ENCODE measurements at places on chromosomes 12 and 14.
A peak's percentile ranks its signal among the peaks of the same experiment; 100 is the strongest.

GRCh38 chr14:26598672-26599131, 869 bp upstream of the NOVA1 start:
- DNase-seq, result no peak

- DNase-seq, result no peak
These were observed 7.0 kb downstream of the RTL1 start for GRCh38 chr14:100896369-100897060.

- peak; percentile 1 for DNase-seq
These were observed 84.8 kb downstream of the NRXN3 start for GRCh38 chr14:78254911-78255461.

- no peak for DNase-seq
These were observed 1145.8 kb downstream of the GALC start for GRCh38 chr14:86847140-86847539.

DNA sequence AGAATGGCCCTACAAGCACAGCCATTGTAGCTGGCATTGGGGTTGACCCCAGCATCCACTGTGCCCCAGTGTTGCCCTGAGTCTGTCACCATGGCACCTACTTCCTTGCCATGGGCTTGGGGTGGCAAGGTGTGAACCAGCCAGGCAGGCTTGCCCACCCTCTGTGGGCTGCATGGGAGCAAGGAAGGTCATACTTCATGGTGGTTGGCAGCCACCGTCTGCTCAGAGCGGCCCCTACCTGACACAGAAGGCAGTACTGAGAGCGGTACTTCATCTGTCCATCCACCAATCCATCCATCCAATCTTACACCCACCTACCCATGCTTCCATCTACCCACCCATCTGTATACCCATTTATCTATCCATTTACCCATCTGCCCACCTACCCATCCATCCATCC, 160.1 kb downstream of the KIF26A start:
- DNase-seq, result no peak

DNA sequence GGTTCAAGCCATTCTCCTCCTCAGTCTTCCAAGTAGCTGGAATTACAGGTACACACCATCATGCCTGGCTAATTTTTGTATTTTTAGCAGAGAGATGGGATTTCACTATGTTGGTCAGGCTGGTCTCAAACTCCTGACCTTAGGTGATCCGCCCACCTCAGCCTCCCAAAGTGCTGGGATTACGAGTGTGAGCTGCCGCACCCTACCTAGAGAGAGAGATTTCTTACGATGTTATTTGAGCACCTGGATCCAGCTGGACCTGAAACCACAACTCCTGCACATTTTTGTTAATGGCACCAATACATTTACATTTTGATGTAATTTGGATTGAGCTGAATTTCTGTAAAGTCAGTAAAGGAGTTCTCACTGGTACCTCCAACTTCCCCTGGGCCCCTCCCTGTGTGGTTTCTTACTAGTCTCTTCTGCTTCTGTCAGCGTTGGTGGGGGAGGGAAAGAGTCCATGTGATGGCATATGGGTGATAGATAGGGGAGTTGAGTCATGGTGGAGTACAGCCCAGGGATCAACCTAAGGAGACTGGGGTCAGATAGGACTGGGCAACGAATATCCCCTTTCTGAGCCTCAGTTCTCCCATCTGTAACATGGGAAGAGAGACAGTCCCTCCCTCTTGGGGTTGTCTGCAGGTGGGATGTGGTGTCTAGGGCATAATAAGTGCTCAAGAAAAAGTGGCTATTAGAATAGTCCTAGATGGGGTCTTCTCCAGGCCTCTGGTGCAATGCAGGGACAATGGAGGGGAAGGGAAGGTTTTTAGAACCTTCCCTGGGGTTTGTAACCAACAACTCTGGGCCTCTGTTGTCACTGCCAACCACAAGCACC, 83.3 kb upstream of the MED13L start:
- DNase-seq, result peak; percentile 84

DNA sequence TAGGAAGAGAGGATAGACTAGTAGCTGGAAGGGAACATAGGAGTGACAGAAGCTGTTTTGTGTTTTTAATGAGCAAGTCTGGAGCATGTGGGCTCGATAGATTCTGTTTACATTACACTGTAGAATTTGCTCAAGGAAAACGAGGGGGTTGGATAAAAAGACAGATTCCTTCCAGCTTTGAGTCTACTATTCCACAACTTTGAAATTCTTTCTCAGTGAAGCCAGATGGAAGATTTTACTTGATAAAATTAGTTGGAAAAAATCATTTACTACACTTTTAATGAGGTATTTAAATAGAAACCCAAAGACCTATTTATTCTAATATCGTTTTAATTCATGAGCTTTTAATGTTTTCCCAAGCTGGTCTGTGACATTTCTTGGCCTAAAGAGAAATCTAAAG, 19.5 kb upstream of the EPS8 start:
- no peak for DNase-seq

- no peak for DNase-seq
These were observed 787.7 kb upstream of the TMEM132C start for GRCh38 chr12:127479256-127479655.

DNA sequence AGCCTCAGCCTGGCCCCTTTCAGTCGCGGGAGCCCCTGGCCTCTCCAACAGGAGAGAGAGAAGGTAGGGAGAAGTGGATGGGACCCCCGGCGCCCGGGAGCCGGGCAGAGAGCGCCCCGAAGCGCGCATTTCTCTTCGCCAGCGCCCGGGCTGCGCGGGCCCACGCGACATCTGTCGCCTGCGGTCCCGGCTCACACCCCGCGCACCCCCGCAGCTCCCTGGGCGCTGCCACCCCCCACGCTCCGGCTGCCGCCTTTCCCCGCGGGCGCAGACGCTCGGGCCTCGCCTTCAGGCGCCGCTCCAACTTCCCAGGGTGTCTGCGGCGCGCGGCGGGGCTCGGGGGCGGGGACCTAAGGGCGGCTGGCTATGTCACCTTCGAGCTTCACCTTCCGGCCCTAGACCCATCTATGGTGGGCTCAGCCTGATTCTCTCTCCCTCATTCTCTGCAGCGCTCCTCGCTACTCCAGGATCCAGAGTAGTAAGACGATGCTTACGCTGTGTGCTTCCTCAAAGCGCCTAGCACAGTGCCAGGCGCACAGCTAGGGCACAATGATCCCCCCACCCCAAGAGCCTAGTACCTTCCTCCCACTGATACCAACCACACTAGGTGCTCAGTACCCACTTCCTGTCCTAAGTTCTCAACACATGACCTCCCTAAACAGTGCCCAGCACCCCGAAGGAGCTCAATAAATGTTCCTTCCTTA, 1.6 kb downstream of the HRK start:
- no peak for DNase-seq

GRCh38 chr12:120438495-120439198, 734 bp downstream of the COX6A1 start:
- DNase-seq, result no peak

- DNase-seq, result no peak
These were observed 863.3 kb downstream of the C12orf50 start for GRCh38 chr12:87165733-87166375.

DNA sequence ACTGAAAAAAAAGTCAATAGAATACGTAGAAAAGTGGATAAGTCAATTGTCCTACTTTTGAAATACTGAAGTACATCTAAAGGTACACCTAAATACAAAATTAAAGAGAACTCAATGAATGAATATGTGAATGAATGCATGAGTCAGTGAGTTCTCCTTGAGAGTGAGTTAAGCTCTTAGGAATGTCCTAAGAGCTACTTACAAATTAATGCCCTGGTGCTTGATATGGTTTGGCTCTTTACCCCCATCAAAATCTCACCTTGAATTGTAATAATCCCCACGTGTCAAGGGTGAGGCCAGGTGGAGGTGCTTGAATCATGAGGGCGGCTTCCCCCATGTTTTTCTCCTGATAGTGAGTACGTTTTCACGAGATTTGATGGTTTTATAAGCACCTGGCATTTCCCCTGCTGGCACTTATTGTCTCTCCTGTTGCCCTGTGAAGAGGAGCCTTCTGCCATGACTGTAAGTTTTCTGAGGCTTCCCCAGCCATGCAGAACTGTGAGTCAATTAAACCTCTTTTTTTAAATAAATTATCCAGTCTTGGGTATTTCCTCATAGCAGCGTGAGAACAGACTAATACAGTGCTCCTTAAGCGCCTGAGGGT, 192.2 kb upstream of the ARHGAP5 start:
- no peak for DNase-seq

- peak; percentile 44 for DNase-seq
These were observed 52.5 kb downstream of the DUSP16 start for GRCh38 chr12:12510141-12510540.

DNA sequence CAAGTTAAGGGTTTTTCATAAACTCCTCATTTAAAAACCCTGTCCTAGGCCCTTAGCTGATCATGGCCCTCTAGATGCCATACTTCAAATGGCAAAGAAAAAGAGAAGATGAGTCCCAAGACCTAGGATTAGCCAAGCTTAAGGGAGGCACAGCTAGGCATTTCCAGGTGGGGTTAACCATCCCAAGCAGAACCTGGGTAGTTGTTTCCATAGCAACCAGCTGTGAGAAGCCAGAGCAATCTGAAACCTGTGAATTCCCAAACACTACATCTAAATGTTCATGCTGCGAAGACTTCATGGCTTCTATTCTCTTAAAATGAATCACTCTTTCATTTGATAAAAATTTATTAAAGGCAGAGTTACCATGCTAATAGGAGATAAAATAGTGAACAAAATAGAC, 372.9 kb downstream of the C12orf50 start:
- DNase-seq, result no peak

DNA sequence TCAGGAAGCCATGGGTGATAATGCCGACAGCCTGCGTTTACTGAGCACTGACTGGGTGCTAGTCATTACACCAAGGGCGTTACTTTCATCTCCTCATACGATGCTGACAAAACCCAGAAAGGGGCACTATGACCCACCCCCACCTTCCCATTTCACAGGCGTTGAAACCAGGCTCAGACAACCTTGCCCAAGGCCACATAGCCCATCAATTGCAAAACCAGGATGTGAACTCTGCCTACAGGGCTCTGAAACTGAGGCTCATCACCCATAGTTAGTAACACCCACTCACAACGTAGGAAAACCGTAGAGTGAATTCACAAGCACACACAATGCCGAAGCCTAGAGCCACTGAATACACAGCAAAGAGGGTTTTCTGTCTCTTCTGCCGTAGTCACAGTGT, 119.9 kb downstream of the RIMBP2 start:
- no peak for DNase-seq

- DNase-seq, result no peak
These were observed 293.7 kb upstream of the CLEC14A start for GRCh38 chr14:38549564-38549963.

GRCh38 chr14:53093206-53093605, 59.9 kb downstream of the DDHD1 start:
- no peak for DNase-seq

DNA sequence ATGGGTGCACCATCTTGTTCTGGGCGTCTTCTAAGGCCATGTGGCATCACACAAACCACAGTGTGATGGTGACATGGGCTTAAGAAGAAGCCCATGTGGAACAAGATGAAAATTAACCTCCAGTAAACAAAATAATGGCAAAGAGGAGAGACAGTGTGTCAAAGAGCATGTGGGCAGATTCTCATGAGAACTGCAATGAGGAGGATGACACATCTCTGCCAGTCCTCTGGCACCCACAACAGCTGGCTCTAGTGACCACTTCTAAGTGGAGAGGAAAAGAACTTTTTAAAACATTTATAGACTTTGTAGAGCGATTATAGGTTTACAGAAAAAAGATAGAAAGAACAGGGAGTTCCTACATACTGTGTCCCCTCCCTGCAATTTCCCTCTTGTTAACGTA, 401.4 kb downstream of the ATP23 start:
- DNase-seq, result no peak

- DNase-seq, result no peak
These were observed 115.4 kb upstream of the VRK1 start for GRCh38 chr14:96681829-96682228.

- DNase-seq, result no peak
These were observed 201.2 kb downstream of the SEC23A start for GRCh38 chr14:38901791-38902190.

DNA sequence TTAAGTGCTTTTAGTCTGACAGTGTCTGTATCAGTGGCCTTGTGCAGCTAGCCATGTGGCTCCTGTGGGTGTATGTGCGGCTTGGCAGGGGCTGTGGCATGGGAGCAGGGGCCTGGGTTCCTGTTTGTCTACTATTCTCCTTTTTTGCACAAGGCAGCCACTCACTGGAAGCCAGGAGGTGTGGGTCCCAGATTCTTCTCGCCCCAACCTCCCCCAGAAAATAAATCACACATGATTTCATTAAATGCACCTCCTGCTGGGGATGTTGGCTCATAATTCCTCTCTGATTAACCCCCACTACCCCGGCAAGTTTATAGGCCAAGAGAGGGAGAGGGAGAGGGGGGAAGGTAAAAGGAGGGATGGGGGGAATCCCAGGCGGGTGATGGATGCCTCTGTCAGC, 17.6 kb downstream of the CALCOCO1 start:
- DNase-seq, result no peak

GRCh38 chr12:49098035-49098451, 3.4 kb upstream of the DHH start:
- DNase-seq, result peak; percentile 31

GRCh38 chr12:66965621-66966020, 286.7 kb upstream of the GRIP1 start:
- no peak for DNase-seq

DNA sequence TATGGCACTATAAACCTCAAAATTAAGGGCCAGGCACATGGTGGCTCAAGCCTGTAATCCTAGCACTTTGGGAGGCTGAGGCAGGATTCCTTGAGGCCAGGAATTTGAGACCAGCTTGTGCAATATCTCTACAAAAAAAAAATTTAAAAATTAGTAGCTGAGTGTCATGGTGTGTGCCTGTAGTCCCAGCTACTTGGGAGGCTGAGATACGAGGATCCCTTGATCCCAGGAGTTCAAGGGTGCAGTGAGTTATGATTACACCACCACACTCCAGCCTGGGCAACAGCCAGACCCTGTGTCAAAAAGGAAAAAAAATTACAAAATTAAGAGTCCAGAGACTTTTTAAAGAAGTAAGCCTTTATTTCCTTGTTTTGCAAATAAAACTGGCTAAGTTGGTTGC, 1.8 kb upstream of the GCN1 start:
- no peak for DNase-seq

DNA sequence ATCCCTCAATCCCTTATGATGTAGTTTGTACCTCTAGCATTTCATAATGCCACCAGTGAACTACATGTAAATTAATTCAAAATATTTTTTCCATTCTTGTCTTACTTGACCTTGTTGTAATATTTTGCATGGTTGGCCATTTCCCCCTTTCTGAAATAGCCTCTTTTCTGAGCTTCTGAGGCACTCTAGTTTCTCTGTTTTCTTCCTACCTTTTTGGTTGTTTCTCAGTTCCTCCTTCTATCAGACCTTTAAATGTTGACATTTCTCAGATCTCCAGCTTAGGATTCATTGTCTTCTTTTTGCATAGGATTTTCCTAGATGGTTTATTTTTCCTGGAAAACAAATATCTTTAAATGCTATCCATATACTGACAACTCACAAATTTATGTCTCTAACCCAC, 9.8 kb upstream of the RMST start:
- no peak for DNase-seq

Measured in inflammatory macrophage treated with lipopolysaccharide for 4 hours (primary cell).